Activated CD4-positive, alpha-beta T cell treated with anti-CD3 and anti-CD28 coated beads, Interleukin-10, Interleukin-2, amounts not matched to agents 100 ng/mL and 50 ng/mL, durations not matched to agents 16 hours and 8 hours (primary cell): ENCODE measurements at places on chromosomes 13 and 19.

- no peak for DNase-seq
Observed at GRCh38 chr19:38207543-38207942, 16.5 kb downstream of the DPF1 start.

DNA sequence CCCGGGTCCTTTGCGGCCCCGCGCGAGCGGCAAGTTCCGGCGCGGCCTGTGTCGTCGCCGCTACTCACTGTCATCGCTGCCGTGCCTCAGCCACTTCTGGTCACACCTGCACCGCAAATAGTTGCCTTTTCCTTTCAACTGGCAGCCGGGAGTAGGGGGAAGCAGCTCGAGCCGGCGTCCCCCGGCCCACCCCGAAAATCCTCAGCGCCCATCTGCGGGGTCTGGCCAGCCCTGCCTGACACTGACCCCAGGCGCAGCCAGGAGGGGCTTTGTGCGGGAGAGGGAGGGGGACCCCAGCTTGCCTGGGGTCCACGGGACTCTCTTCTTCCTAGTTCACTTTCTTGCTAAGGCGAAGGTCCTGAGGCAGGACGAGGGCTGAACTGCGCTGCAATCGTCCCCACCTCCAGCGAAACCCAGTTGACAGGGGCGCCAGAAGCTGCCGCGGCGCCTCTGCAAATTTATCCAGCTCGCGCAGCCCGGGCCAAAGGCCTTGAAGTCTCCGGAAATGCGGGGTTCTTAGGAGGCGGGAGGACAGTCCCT, 1.7 kb downstream of the PDX1 start:
- peak; percentile 26 for DNase-seq

GRCh38 chr13:43235028-43235427, 211.6 kb downstream of the DNAJC15 start:
- DNase-seq = no peak

DNA sequence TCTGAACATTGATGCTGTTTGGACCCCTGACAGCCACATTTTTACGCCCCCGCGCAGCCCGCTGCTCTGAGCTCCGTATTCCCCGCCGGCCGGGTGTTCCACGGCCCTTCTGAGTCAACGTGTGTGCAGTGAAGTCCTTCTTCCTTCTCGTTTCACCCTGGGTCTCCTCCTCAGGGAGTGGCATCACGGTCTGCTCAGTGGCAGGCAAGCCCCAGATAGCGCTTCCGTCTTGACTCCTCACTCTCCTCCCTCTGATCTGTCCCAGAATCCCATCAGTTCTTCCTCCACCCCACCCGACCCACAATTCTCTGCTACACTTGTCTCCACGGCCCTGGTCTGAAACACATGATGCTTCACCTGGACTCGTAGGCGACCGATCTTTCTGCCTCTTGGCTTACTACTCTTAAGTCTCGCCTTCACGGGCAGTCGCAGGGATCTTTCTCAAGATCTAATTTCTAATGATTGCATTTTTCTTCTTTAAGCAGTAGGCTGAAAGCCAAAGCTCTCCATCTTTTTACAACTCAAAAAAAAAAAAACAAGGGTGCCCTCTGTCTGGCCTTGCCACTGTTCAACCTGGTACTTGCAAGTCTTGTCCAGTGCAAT, 33.9 kb downstream of the CCNE1 start:
- peak; percentile 31 for DNase-seq

DNA sequence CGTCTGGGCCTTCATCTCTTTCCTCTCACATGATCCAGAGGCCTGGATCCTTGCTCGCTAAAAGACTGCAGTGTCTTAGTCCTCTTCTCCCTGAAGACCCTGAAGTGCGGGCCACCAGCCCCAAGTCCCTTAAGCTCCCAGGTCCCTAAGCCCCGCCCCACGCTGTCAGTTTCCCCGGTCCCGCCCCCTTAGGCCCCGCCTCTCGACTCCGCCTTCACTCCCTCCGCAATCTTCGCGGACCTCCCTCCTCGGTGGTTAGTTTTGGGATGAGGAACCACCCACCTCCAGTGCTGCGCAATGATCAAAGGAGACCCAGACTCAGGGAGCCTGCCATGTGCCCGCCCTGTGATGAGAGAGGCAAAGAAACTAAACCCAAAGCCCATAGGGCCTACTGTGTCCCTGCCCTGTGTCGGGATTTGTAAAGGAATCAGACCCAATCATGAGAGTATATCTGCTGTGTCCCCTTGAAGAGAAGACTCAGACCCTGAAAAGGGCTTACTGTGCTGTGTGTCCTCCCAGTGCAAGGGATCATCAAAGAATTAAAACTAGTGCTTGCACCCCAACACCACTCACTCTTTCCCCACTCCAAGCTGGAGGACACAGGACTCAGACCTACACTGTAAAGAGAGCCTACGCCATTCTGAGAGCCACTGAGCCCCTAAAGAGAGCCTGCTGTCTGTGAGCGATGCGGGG, 3.0 kb upstream of the COX6B1 start:
- DNase-seq = peak; percentile 83

DNA sequence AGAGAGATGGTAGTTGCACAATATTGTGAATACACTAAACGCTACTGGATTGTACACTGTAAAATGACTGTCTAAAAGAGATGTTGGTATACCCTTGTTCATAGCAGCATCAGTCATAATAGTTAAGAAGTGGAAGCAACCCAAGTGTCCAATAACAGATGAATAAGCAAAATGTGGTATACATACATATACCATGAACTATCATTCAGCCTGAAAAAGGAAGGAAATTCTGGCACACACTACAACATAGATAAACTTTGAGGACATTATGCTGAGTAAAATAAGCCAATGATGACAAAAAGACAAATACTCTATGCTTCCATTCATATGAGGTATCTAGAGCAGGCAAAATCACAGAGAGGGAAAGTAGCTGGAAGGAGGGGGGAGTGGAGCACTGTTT, 16.0 kb downstream of the DZIP1 start:
- DNase-seq = no peak

- peak; percentile 80 for DNase-seq
Observed at GRCh38 chr19:1825909-1826556, 14.0 kb upstream of the ATP8B3 start.

- no peak for DNase-seq
Observed at GRCh38 chr13:63636316-63636993, 2220.8 kb upstream of the PCDH20 start.

- peak; percentile 53 for DNase-seq
Observed at GRCh38 chr19:32895384-32895783, 25.8 kb upstream of the SLC7A9 start.

GRCh38 chr13:61192826-61193225, 222.8 kb downstream of the PCDH20 start:
- DNase-seq = no peak

DNA sequence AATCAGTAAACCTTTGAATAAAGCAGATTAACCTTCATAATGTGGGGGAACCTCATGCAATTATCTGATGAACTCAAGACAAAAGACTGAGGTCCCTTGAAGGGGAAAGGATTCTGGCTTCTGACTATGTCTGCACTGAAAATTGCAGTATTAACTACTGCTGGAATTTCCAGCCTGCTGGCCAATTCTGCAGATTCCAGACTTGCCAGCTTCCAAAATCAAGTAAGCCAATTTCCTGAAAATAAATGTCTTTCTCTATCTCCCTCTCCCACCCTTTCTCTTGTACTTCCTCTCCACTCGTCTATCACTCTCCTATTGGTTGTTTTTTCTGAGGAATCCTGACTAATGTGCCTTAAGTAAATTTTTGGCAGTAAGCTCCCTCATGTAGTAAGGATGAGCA, 1479.9 kb upstream of the PRR20A start:
- DNase-seq = no peak
